Glutamatergic neuron (in vitro differentiated cells): ENCODE measurements at places on chromosomes 5 and 9.

- no peak for DNase-seq
Measured at GRCh38 chr9:21764846-21765245, 37.6 kb upstream of the MTAP start.

DNA sequence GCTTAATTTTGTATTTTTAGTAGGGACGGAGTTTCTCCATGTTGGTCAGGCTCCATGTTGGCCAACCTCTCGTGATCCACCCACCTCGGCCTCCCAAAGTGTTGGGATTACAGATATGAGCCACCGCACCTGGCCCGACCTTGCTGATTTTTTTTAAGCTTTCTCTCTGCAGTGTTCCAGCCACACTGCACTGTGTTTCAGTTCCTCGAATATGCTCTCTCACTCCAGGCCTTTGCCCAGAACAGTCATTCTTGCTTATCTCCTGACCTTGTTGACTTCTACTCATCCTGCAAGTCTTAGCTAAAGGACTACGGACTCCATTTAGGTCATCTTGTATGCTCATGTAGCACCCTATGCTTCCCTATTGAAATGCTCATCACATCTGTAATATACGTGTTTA is 3.3 kb downstream of the SNAPC3 start:
- DNase-seq, result no peak

- DNase-seq, result no peak
Measured at GRCh38 chr5:59401637-59402036, 491.9 kb downstream of the PDE4D start.

DNA sequence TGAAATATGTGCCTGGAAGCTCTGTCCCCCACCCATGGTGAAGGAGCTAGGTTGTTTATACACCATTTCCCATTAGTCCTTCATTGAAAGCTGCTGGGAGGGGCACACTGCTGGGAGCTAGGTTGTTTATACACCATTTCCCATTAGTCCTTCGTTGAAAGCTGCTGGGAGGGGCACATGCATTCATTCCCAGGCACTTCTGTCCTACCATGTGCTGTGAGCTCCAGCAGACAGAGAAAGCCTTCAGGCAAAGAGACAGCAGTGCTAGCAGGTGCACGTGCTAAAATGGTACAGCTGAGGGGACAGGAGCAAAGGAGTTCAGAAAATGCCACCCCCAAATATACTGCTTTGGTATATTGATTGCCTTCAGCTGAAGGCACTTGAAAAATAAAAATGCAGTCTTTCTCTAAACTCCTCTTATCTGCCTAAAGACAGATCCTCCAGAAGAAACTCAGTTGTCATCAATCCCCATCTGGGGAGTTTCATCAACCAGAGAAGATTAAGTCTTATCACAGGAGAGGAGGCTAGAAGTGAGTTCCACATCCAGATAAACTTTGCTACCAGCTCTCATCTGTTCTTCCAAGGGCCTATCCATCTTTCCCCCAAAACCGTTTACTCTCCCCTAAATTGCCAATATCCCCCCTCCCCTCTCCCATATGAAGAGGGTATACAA is 27.7 kb upstream of the DAPK1 start:
- no peak for DNase-seq

DNA sequence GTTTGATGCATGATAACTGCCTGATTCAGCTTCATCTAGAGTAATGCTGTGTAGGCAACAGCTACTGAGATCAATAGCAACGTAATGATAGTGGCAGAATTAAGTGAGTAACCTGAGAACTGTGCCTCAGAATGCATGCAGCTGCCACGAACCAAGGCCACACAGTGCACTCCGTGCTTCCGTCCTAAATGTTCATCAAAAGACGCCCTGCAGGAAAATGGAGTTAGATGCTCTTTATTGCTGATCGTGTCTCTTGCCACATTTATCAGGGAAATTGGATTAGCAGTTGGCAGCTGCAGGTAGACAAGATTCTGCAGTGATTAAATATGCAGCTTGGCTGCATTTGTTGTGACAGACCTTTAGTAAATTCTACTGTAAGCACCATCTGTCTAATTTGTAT is 107.7 kb upstream of the TLX3 start:
- peak; percentile 53 for DNase-seq

GRCh38 chr5:69049151-69049550 is 44.7 kb upstream of the SLC30A5 start:
- no peak for DNase-seq

- no peak for DNase-seq
Measured at GRCh38 chr5:14958188-14958587, 86.6 kb upstream of the ANKH start.

DNA sequence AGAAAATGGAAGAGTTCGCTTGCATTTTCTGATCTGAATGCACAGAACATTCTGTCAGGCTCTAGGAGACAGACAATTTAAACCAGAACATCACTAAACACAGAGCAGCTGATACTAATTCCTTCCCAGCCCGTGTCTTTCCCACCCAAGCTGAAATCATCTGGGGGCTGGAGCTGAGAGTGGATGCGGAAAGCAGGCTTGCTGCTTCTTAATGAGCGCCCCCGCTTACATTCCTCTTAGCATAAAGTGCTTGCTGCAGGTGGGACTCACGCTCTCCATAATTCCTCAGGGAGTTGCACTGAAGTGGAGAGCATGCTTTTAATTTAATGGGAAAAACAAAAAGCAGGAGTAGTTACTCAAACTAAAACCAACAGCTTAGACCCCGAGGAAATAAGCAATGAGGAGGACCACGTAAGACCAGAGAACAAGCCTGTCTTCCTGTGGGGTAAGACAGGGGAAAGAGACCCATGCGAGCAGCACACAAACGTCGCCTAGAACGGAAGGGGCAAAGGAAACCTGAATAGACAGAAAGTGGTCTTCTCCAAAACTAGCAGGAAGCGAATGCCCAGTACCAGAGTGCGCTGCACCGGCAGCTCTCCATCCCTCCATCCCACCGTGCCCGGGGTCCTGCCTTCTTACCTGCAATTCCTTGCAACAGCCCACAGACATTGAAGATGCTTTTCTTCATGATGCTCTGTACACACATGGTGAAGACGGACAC is 139.3 kb downstream of the LHFPL2 start:
- DNase-seq, result peak; percentile 49

DNA sequence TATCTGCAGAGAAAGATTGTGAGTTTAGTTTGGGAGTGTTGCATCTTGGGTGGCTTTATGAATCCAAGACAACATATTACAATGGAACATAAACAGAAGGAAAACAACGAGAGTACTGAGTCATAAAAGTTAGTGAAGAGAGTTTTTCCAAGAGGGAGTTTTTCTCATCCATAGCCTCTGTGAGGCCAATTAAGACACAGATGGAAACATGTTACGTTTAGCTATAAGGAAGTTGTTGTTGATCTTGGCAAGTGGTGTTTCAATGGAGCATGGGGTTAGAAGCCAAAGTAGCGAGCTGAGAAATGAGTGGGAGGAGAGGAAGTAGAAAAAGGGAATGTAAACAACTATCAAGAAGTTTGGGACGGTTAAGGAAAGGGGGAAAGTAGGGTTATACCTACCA is 53.3 kb upstream of the SPATA31D4 start:
- DNase-seq, result no peak
